ENCODE measurements at places on chromosomes 5 and 9.

- DNase-seq, result no peak
These were observed 210.1 kb upstream of the ZNF608 start for GRCh38 chr5:124956471-124957029.

DNA sequence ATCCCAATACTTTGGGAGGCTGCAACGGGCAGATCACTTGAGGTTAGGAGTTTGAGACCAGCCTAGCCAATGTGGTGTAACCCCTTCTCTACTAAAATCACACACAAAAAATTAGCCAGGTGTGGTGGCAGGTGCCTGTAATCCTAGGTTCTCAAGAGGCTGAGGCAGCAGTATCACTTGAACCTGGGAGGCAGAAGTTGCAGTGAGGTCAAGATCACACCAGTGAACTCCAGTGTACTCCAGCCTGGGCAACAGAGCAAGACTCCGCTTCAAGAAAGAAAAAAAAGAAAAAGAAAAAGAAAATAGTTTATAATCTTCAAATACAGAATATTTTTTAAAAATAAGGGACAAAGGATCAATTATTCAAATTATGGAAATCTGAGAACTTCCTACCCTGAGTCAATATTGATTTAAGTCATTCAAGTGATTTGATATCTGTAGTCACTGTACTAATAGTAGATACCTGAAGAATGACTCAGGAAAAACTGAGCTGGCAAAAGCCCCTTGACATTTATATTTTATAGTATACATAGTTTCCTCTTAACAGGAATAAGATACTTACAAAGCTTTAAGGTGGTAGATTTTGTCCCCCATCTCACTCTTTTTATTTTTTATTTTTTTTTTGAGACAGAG is 61.8 kb downstream of the PTBP3 start:
- DNase-seq, result peak; percentile 10

- no peak for DNase-seq
These were observed 101.1 kb upstream of the DAP start for GRCh38 chr5:10862085-10862484.

DNA sequence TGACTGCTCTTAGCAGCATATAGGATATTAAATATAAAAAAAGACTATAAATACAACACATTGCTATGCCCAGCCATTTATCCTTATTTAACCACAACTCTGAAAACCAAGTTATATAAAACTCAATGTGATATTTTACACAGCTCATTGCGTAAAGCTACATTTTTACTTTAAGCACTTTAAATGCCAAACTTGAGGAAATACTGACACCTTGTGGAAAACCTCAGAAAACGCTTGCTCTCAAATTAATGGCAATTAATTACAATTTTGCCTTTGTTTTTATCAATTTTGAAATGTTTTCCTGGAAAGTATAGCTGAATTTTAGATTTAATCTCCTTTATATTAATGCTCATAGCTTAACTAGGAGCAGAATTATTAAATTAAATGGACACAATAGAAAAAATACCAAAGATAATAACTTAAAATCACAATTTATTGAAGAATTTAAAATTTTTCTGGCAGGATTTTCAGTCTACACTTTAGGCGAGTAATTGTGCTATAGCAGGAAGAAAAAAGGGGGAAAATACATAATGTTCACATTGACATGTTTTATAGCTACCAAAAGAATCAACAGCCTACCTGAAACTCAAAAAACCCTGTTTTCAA is 25.2 kb upstream of the PLAC8L1 start:
- DNase-seq, result peak; percentile 38

DNA sequence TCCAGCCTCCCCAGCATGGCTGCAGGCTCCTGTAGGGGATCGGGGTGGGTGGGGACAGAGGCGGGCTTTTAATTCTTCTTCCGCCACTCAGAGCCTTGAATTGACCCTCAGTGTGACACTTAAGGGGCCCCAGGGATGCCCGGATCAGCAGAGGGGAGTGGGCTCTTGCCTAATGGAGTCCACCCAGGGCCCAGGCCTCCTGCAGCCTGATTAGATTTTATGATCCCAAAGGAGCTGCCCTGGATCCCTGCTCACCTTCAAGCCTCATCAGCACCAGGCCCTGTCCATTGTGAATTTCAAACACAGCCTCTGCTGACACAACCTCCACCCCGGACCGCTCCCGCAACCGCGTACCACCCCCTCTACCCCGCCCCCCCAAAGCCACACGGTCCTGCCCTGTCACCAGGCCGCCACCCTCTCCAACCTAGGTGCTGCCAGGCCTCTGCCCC is 214.1 kb upstream of the IER5L start:
- no peak for DNase-seq

All from fibroblast of skin of right quadriceps (primary cell).